ENCODE measurements at places on chromosomes 6 and 20. TPM values are rescaled to one million over a fixed set of nuclear protein-coding genes. Genes with fewer than 3 reads are reported as not detected.
A peak's percentile ranks its signal among the peaks of the same experiment; 100 is the strongest.

DNA sequence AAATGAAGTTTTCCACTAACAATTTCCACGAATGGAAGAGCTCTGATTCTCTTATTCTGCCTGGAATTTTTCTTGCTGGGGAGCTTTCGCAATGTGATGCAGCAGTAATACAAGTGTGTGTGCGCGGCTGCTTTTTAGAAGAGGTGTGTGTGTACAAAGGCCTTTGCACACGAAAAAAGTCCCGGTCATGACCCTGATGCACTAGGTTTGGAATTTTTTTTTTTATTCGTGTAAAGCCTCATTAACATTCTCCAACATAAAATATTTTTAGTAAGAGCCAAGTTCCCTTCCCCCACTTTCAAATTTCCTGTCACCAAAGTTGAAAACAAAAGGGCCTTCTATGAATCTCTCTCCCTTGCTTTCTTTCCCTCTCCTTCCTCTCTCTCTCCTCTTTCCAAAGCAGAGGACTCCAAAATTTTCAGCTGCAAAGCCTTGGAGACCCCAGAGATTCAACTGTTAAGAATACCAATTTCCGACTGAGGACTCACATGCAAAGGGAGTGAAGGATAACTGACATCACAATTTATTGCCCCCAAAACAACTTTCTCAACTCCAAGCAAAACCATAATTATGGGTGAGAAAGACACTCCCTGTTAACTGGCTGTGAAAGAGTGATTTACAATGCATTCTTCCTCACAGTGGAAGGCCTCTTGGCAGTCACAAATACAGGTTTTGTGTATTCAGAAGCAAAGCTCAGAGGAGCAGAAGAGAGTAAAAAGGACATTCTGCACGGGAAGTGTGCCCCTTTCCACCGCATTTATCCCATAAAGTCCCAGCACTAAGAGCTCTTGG is 421.2 kb upstream of the JARID2 start:
- no peak overlapping the region for H3K4me3 ChIP-seq
- no peaks in the 10 kb centered on the region for H3K27me3 ChIP-seq
- H3K36me3 ChIP-seq: no peaks in the 10 kb centered on the region
- H3K27ac ChIP-seq: no peak overlapping the region

DNA sequence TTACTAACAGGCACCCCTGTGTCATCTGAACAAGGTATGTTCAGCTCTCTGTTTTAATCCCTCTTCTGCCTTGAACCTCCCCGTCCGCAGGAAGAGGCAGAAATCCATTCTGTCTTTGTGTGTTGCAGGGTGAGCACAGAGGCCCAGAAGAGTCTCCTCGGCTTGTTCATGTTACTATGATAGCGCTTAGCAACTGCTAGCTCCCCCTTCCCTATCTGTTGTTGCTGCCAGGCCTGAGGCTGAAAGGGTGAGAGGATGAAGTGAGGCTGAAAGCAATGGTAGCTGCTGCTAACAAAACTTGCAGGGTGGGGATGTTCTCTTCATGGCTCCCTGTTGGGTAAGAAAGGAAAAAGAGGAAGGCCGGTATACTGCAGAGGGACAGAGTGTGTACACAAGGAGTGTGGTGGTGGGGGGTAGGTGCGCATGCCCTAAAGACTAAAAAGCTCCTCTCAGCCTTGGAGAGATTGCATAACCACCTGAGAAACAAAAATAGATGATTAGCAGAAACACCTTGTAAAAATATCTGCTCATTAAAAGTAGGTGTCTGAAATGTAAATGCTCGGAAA is 55.2 kb upstream of the CITED2 start:
- no peak overlapping the region for H3K4me3 ChIP-seq
- H3K27me3 ChIP-seq: no peaks in the 10 kb centered on the region
- no peaks in the 10 kb centered on the region for H3K36me3 ChIP-seq

- no peak overlapping the region for H3K27ac ChIP-seq
- no peaks in the 10 kb centered on the region for H3K4me1 ChIP-seq
- no peak for DNase-seq
- no peaks in the 10 kb centered on the region for H3K27me3 ChIP-seq
- H3K4me3 ChIP-seq: no peak overlapping the region
- no peaks in the 10 kb centered on the region for H3K36me3 ChIP-seq
Observed at GRCh38 chr6:76888351-76888750, 574.9 kb downstream of the HTR1B start.

DNA sequence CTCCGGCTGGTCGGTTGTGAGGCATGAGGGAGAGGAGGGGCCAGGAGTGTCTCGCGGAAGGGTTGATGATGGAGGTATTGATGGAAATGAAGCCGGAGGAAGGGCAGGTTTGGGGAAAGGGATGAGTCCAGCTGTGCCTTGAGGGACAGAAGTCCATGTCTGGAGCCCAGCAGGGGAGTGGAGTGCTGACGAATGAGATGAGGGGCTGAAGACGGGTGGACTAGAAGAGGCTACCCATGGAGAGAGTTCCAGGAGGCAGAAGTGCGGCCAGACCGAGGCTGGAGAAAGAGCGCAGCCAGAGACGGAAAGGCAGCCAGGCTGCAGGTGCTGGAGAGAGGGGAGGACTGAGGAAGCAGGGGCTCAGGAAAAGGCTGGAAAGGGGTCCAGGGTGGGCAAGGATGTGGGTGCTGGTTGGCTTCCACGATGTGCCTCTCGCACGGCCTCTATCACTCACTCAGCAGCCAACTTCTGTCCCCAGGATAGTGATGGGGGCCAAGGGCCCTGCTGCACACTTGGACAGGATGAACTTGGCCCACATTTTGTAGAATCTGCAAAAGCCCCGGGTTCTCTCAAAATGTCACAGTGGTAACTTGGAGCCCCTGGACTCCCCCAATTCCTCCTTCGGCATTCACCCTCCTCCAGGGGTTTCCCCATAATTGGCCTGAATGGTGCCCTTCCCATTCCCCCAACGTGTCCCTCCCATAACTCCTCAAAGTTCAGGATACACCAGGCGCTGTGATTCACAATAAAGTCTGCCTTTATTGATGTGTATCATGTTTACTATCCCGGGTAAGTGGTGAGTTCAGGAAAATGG is 627 bp upstream of the EIF6 start:
- H3K27ac ChIP-seq: no peak overlapping the region
- peak overlapping the region; percentile 94 for H3K4me3 ChIP-seq

DNA sequence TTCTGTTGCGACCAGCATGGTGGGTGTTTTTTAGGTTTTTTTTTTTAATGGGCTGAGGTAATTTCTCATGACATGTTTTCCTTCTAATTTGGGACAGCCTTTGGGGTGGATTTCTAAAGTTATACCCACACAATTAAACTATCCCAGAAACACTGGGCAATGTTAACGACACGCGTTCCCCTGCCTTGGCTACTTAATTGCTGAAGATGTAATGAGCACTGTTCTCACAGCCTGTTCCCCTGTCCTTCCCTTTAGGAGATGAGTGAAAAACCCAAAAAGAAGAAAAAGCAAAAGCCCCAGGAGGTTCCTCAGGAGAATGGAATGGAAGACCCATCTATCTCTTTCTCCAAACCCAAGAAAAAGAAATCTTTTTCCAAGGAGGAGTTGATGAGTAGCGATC is 5.2 kb downstream of the NOP56 start:
- peaks cover 52% of the 10 kb centered on the region for H3K36me3 ChIP-seq
- H3K27me3 ChIP-seq: no peaks in the 10 kb centered on the region
- no peak overlapping the region for H3K27ac ChIP-seq
- DNase-seq: peak; percentile 51

- no peaks in the 10 kb centered on the region for H3K27me3 ChIP-seq
- DNase-seq: no peak
- no peak overlapping the region for H3K4me3 ChIP-seq
- no peak overlapping the region for H3K27ac ChIP-seq
Observed at GRCh38 chr6:1024587-1024986, 287.3 kb upstream of the FOXQ1 start.

DNA sequence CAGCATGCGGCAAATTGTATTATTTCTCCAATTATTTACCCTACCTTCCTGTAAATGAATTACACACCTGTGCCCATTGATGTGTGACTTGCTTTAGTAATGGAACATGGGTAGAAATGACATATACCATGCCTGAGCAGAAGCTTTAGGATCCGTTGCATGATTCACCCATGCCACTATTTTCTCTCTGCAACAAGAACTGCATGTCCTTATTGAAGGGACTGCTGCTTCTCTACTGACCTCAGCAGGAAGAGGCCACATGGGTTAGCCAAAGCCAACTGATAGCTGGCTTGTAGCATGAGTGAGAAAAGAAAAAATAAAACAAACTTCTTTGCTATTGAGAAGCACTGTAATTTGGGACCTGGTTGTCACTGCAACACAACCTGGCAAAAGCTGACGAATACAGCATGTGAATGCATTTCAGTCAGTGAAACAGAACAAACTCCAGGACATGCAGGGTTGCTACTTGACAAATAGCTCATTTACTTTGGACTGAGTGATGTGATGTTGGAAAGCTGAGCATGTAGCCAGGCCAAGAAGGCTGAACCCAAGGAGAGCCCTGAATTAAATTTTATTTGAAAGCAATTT is 99.2 kb downstream of the BCAS1 start:
- no peaks in the 10 kb centered on the region for H3K4me1 ChIP-seq
- H3K4me3 ChIP-seq: no peak overlapping the region
- H3K27me3 ChIP-seq: no peaks in the 10 kb centered on the region
- H3K27ac ChIP-seq: no peak overlapping the region
- no peak for DNase-seq
- H3K36me3 ChIP-seq: no peaks in the 10 kb centered on the region

GRCh38 chr6:14645221-14645620 is 527.6 kb downstream of the CD83 start:
- peaks cover 1% of the 10 kb centered on the region for H3K4me1 ChIP-seq
- H3K36me3 ChIP-seq: no peaks in the 10 kb centered on the region
- no peak overlapping the region for H3K27ac ChIP-seq
- no peak for DNase-seq

Gene SLC17A2
- not detected for total RNA-seq
